Stimulated activated CD8-positive, alpha-beta memory T cell treated with anti-CD3 and anti-CD28 coated beads, Interleukin-12 subunit alpha, Interleukin-12 subunit beta, amount 100 ng/mL, for 4 hours (primary cell): ENCODE measurements at places on chromosomes 7 and 10.
A peak's percentile ranks its signal among the peaks of the same experiment; 100 is the strongest.

GRCh38 chr10:4820804-4821401 lies 5.1 kb upstream of the AKR1E2 start:
- DNase-seq = no peak

DNA sequence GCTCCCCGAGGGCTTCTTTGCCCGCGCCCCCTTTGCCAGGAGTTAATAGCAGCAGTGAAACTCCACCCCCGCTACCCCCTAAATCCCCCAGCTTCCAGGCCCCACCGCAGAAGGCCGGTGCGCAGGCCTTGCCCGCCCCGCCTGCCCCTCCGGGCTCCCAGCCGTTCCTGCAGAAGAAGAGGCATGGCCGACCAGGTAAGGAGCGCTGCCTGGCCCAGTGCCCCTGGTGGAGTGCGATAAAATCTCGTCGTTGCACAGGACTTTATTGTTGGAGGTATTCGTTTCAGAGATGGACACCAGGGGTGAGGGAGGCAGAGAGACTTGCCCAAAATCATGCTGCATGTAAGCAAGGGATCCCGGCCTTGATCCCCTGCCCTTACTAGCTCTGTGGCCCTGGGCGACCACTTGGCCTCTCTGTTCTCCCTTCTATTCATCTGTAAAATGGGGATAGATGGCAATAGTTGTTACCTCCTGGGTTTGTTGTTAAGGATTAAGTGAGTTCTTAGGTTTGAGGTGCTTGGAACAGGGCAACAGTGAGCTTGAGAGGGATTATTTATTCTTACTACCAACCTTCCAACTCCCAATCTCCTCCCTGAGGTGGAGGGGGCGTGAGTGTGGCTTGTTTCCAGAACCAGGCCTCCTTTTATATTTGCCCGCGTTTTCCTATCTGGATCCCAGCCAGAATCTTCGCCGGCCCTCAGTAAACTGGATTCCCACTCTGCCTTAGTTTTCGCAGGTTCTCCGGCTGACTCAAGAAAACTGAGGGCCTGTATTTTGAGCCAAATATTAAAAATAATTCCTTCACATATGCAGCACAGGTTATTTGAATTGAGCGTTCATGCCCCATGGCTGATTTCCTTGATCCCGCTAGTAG lies 78.3 kb downstream of the WIPF3 start:
- DNase-seq = no peak

- DNase-seq = no peak
Observed at GRCh38 chr7:9625953-9626352, 1192.5 kb downstream of the NXPH1 start.

DNA sequence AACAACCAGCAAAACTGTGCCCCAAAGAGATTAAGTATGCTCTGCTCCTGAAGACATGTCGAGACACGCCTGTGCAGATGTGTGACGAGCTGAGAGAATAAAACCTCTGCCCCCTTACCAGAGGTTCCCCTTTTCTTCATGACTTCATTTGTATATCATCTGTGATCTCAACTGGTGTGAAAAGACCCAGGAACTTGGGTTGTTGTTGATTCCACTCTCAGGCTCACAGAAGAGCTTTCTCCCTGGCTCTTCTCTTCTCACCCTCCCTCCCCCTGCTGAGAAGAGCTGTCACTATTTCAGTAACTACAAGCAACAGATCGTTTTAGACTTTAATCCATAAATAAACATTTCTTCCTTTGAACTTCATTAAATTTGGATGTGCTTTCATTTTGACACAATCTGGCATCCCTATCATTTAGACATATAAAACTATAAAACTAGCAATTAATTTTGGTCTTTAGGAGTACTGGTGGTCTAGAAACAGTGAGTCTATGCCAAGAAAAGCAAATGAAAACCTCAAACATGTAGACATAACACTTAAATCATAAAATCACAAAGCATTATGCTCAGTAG lies 179.3 kb upstream of the FZD8 start:
- DNase-seq = no peak

DNA sequence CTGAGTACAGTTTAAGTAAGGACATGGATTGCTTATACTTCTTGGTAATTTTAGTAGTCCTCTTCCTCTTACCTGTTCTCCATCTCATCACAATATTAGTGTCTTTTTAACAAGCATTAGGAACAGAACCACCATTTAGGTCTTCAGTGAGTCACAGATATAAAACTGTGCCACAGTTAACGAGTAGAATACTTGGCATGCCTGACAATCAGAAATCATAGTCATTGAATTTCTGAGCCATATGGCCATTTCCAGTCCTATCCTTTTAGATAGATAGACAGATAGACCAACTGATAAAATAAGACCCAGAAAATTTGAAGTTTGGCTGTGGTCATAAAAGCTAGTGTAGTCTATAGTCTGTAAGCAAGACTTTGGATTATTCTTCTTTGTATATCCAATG lies 71.1 kb downstream of the GBF1 start:
- DNase-seq = no peak

- no peak for DNase-seq
Observed at GRCh38 chr7:35992436-35992835, 160.6 kb upstream of the EEPD1 start.

DNA sequence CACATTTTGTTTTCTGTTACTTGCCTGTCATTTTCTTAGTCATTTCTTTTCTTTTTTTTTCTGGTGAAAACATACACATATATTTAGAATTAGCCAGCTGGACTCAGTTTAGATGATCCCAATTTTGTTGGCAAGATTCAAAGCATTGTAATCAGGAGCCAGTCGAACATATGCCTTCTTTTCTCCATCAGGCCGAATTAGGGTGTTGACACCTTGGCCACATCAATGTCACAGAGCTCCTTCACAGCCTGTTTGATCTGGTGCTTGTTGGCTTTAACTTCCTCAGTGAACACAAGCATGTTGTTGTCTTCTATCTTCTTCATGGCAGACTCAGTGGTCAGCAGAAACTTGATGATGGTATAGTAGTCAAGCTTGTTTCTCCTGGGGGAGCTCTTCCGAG lies 32.6 kb downstream of the PHF14 start:
- DNase-seq = no peak

- peak; percentile 64 for DNase-seq
Observed at GRCh38 chr7:150974468-150975391, 3.4 kb downstream of the KCNH2 start.

GRCh38 chr7:142782922-142783900 lies 12.4 kb downstream of the PRSS2 start:
- no peak for DNase-seq

GRCh38 chr10:98269435-98269912 lies 1.5 kb upstream of the LOXL4 start:
- no peak for DNase-seq

DNA sequence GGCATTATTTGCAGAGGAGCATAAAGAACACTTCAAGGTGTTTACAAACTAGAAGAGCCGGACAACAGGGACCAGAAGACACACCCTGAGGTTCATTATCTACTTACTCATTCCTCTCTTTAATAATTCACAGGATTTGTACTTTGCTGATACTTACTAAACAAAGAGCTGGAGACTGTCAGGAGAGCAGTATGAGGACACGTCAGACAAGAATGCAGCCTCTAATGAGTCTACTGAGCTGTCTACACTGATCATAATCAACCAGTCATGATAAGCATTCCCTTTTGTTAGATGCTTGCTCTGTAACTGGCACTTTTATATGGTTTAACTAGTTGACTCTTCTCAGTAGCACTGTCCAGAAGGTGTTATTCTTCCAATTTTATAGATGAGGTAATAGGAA lies 243.3 kb upstream of the CDC14C start:
- no peak for DNase-seq

GRCh38 chr7:33562996-33563395 lies 342.3 kb upstream of the BMPER start:
- DNase-seq = no peak

DNA sequence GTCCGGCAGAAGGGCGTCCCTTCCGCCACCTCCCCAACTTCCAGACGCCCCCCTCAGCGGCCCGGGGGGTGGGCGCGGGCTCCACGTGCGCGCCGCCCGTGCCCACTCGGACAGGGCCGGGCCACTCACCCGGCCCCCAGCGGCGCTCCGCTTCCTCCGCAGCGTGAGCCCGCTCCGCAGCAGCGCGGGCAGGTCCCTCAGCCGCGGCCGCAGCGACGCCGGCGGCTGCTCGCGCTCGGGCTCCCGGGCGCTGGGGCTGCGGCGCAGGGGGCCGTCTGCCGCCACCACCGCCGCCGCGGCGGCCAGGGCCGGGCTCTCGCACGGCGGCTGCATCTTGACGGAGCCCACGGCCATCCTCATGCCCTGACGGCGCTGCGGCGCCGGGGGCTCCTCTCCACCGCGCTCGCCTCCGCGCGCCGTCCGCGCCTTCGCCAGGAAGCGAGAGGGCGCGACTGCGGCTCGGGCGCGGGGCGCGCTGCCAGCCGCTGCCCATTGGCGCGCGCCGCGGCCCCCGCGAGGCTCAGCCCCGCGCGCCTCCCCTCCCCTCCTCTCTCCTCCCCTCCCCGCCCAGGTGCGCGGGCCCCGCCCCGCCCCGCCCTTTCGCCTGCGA lies at the start of gene RAPGEF5:
Gene RAPGEF5, minus strand, starts transcription at position 454 of the 610 bp plus-strand sequence. Its CDS starts 94 bp downstream, at position 360.
- no peak for DNase-seq

DNA sequence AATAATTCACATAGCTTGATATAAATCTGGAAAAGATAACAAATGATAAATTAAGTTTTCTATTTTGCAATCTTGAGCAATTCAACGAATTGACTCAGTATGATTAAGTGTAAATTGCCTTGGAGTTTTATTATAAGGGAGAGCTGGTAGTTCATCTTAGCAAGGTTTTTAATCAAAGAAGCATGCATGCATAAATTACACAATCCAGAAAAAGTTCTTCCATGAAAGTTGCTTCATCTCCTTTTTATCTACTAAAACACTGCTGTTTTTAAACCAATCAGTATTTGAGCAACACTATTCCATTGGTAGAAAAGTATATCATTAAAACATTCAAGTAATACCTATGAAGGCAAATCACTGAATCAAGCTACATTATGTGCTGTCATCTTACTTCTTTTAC lies 47.6 kb downstream of the POT1 start:
- no peak for DNase-seq

DNA sequence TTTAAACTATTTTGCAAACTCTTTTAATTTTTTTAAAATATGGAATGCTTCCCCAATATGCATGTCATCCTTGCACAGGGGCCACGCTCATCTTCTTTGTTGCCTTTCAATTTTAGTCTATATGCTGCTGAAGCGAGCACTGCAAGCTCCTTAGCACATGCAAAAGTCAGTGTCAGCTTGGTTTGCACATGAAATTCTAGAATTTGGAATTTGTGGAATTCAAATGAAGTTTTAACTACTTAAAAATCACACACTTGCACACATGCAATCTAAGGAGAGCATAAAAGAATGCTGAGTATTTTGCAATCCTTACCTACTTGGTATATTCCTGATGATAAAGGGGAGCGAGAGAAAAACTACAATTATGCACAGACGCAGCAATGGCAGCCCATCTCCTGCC lies 78.3 kb upstream of the ATP6V0A4 start:
- no peak for DNase-seq

GRCh38 chr10:118993214-118993613 lies 36.3 kb upstream of the NANOS1 start:
- no peak for DNase-seq

DNA sequence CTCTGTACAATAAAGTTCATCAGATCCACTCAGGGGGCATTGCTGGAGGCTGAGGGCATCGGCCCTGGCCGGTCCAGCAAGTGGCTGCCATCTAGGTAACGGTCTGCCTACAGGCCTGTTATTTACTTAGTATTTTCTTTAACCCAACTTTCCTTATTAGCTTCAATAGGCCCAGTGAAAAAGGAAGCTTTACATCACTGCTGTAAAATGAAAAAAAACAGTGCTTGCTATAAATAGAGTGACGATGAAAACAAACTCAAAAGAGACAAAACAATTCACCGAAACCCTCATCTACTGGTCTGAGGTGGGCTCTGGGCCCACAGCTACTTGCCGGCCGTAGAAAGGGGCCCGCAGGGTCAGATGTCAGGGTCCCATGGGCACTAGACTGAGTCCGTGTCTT lies 192.5 kb downstream of the ELFN1 start:
- no peak for DNase-seq

DNA sequence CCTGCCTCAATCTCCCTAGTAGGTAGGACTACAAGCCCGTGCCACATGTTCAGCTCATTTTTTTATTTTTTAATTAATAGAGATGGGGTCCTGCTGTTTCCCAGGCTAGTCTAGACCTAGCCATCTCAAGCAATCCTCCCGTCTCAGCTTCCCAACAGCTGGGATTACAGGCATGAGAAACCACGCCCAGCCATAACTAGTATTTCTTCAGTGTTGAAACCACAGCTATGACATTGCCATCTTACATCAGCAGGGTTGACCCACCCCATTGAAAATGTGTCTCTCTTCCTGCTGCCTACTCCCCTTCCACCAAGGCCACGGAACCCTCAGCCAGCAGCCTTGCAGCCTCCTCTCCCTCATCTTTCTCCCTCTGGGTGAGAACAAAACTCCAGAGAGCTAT lies 62.1 kb upstream of the ZNF746 start:
- no peak for DNase-seq

DNA sequence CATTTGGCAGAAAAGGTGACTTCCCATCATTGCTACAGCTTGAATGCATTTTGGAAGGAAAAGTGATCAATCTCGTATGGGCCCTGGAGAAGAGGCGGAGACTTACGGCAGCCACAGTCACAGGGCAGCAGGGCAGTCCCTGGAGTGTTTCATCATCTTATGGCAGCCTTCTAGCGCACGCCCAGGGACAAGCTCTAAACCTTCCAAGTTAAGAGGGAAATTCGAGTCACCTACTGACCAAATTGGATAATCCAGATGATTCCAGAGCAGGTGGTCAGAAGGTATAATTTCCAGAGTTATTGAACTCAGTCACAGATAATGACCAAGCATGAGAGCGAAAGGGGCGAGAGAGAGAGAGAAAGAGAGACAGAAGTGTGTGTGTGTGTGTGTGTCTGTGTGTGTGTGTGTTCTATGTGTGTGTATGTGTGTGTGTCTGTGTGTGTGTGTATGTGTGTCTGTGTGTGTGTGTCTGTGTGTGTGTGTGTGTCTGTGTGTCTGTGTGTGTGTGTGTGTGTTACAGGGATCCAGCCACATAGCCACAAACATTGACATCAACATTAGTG lies 123.7 kb upstream of the ADAM12 start:
- no peak for DNase-seq

DNA sequence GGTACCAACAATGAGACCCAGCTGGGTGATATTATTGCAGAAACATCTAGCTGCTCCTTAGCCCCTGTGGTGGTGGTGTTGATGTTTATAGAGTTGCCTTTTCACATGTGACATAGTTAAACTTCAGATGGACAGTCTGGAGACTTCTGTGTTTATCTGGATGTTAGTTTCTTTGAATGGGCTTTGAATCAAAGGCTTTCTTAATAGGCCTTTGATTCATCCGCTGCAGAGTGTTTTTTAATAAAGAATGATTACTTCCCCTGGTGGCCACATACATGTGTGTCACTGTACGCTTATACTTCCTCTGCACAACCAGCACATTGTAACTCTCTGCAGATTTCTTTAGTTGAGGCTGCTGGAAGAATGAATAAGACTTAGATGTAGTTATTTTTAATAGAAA lies 221.0 kb downstream of the DYNC1I1 start:
- DNase-seq = no peak
